Esophagus squamous epithelium (tissue), 5 donors: ENCODE measurements at places on chromosomes 6 and 20. TPM values are rescaled to one million over a fixed set of nuclear protein-coding genes. Genes with fewer than 3 reads are reported as not detected.

- DNase-seq, result no peak
Measured at GRCh38 chr6:44054721-44055559, 72.3 kb downstream of the MRPL14 start.

DNA sequence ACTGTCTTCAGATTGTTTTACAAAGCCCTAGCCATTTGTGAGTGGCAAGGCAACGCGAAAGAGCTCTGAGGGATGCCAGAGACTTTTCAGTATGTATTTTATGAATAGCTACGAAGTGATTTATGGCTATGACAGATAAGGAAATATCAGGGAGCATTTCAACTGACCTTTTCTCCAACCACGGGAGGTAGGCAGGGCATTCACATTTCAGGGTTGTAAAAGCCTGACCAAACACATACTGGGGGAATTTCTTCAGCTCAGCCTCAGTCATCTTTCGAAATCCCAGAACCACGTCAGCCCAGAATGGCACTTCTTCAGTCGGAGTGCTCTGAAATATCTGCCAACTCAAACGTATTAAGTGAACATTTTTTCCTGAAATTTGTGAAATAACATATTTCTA lies 10.8 kb downstream of the DDO start:
- DNase-seq, result no peak

DNA sequence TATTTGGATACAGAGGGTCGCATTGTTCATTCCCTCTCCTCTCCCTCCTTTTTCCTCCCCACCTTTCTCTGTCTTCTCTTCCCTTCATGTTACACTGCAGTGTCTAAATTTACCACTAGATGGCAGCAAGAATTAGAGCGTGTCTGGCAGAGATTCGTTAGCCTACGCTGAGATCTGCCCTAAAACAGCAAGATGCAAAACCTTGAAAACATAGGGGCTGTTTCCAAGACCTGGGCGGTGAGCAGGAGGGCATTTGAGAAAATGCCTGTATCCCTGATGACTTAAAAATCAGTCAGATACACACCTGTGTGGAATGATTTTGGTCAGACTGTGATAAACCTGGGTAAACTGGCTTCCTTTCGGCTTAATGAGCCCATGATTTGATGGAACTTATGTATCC lies 101.5 kb upstream of the ISM1 start:
- no peak for DNase-seq

GRCh38 chr6:34475238-34475682 lies 9.4 kb downstream of the PACSIN1 start:
- DNase-seq, result no peak

GRCh38 chr20:4490606-4491280 lies 231.0 kb upstream of the PRND start:
- DNase-seq, result no peak

GRCh38 chr6:42396720-42397119 lies 55.0 kb downstream of the TRERF1 start:
- no peak for DNase-seq

GRCh38 chr6:43077981-43078511 lies 1.9 kb downstream of the PTK7 start:
- no peak for DNase-seq

GRCh38 chr20:906001-906520 lies 10.1 kb downstream of the ANGPT4 start:
- no peak for DNase-seq

DNA sequence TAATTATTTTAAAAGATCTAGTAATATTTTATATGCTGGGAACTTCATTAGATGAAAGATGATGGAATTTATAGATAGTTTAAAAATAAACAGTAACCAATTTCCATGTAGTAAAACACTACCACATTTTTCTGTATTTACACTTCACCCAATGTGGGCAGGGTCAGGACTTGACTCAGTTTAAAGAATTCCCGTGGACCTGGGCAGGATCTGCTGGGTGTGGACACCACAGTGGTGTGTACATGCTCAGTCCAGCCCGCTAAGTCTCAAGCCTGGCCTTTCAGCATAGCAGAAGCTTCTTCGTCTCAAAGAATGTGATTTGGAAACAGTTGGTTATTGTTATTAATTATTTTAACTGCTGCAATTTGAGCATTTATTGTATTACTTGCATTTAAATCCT lies 364.2 kb downstream of the SYNE1 start:
- no peak for DNase-seq

DNA sequence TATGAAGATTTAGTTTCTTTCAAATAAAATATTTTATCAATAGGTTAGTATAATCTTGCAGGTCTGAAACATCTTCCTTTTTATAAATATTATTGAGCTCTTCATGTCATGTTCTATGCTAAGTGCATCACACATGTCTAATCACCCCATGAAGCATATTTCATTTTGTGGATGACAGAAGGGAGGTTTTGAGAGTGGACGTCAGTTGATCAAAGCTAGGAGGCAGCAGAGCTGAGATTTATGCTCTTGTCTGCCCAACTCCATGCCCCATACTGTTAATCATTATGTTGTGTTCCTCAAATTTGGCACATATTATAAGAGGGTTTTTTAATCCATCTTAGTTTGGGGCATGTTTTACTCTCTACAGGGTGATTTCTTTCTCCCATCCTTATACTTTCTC lies 22.7 kb downstream of the DSE start:
- no peak for DNase-seq

DNA sequence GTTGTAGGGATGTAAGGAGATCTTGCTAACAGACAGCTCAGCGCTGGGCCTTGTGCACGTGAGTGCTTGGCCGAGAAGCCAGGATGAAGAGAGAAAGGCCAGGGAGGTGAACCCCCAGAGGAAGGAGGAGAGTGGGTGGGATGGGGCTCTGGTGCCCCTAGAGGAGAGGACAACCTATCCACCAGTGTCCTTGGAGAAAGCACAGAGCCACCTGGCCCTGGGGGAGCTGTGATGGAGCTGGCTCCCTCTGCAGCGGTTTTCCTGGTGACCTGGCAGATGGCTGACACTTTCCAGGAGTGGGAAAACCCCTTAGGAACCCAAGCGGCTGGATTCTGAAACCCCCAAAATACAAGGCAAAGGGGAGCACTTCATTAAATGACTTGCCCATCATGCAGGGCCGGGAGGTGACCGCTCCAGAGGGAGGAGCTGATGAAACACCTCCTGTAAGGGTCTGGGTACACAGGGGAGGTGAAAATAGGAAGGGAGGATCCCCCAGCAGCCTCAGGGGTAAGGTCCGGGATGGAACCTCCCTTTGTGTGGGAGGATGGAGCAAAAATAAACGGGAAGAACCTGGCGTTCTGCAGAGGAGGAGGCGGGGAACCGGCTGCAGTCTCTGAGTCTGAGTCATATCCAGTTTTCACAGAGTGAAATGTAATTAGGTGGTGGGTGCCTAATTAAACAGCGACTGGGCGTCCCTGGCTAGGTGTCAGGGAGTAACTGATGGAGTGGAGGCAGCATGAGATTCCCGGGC lies 80.4 kb downstream of the SULF2 start:
- DNase-seq, result no peak

- DNase-seq, result no peak
Measured at GRCh38 chr6:158977382-158977781, 22.6 kb downstream of the RSPH3 start.

GRCh38 chr6:84728602-84729001 lies 35.8 kb downstream of the TBX18 start:
- DNase-seq, result no peak

DNA sequence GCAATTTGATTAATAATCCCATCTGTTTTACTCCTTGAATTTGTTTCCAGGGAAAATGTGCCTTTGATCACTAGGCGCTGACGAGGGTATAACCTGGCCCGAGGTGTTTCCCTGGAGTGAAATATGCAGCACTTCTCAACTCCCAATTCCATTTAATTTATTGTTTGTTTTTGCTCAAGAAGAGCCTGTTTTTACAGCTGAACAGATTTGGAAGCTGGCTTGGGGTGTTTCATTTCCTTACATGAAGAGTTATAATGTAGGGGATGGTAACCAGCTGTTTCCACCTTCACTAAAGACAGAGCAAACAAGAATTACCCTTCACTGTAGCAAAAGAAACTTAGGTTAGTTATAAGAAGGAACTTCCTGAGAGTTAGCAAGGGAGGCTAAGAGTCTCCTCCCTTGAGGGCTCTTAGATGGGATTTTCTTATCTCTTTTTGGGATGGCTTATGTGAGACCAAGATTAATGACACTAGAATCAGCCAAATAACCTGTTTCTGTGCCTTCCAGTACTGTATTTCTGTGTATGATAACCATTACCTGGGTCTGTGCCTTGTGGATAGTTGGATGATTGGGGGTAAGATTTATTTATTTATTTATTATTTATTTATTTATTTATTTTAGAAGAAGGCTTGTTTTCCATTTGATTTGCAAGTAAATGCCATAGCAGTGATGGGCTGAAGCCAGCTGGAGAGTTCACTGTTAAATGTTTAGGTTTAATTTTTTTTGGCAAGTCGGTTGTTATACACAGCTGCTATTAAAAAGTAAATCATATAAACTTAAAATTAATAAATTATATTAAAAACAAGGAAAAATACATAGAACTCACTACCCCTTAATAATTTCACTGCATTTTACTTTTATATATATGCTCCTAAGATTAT lies 162.2 kb upstream of the BMP2 start:
- no peak for DNase-seq

GRCh38 chr6:38713812-38714211 lies 1.3 kb upstream of the DNAH8 start:
- no peak for DNase-seq

- DNase-seq, result no peak
Measured at GRCh38 chr6:139496654-139497344, 122.4 kb upstream of the CITED2 start.

The STX16 gene
- total RNA-seq, result 35.4 TPM

The VGLL2 gene
- total RNA-seq, result not detected

The BMP7 gene
- 59.8 TPM for total RNA-seq

The MCHR2 gene
- not detected for total RNA-seq

The EEF1A2 gene
- 3.1 TPM for total RNA-seq

The SUMO4 gene
- total RNA-seq, result 3.2 TPM
